ENCODE measurements at places on chromosomes 16 and 17.

GRCh38 chr17:31583772-31584356, 192.4 kb downstream of the RAB11FIP4 start:
- no peak for DNase-seq

- DNase-seq: no peak
Observed at GRCh38 chr16:54923055-54923473, 7.6 kb upstream of the IRX5 start.

DNA sequence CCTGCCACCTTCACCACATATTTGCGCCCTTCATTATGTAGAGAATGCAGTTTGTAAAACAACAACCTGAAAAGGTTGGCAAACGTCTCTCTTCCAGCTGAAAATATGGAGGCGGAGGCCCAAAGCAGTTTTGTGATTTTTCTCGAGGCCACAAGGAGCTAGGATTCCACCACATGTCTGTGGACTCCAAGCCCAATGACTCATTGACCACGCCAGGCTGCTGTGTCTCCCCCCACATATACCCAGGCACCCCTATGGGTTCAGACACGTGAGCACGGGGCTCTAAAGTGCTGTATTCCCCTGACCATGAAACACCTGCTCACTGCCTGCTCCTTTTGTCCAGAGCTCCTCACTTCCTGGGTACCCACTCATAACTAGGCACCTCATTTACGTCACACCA, 121.4 kb upstream of the CDH5 start:
- DNase-seq: no peak

DNA sequence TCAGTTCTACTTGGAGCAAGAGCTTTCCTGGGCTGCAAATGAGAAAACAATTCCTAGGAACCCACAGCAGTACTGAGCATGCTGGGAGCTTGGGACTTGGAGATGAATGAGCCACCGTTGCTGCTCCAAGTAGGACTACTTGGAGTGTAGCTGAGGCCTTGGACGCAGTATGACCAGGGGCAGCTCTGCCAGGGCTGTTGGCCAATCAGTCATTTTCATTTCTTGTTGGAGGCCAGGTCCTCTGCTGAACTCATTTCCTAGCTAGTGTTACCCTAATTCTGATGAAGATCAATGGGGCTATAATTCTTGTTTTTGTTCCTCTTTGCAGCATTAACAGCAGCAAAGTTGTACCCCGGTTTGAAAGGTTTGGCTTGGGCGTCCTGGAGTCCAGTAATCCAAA, 8.0 kb upstream of the LGALS9 start:
- no peak for DNase-seq

DNA sequence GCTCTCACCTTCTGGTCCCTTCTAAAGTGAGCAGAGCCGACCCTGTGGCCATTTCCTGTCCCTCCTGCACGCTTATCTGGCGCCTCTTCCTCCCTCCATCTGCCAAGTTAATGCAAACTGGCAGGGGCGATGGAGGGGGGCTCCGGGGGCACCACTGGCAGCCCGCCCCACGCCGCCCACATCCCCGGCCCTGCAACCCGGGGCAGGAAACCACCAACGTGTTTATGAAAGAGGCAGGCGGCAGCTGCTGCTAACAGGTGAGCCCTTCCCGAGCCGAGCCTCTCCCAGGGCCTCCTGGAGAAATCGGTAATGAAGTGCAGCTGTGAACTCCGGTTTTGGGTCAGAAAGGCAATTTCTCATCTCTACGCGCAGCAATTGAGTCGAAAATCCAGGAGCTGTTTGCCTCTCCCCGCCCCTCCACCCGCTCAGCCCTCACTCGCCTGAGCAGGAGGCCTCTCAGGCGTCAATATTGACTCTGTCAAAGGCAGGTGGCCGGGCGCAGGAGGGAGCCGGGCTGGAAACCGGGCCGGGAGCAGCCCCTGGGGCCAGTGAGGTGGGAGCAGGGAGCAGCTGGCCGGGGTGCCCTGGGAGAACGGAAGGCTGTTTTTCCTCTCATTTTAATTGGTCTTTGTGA, 164.4 kb upstream of the GSE1 start:
- DNase-seq: no peak

DNA sequence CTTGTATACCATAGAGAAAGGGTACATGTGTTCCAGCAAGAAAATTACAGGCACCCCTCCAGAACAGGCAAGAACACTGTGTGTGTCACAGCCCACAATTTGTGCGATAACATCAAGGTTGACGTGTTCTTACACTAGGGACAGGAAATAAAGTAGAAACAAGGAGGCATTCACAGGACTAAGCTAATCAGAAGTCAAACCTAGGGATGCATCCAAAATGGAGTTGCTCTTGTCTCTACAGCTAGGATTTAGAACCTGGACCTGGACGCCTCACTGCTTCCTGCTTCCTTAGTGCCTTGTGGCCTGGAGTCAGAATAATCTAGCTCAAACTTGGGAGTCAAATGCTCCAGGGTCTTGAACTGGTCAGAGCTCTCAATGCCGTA, 41.3 kb downstream of the GINS3 start:
- DNase-seq: no peak

DNA sequence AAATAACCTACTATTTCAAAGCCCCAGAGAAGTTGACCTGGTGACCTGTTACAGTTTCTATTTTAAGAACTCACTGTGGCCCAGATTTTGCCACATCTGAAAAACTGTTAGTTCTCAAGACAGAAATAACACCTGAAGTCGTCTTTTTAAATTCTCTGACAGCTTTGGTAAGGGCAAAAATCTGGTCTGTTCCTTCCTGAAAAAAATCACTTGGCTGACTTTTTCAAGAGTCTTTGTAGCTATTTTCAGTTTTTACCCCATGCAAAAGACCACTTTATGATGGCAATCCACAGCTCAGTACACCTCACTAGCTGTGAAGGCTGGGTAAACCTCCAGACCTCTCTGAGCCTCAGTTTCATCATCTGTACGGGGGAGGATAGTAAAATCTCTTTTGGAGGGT, 60.7 kb upstream of the SREBF1 start:
- no peak for DNase-seq

DNA sequence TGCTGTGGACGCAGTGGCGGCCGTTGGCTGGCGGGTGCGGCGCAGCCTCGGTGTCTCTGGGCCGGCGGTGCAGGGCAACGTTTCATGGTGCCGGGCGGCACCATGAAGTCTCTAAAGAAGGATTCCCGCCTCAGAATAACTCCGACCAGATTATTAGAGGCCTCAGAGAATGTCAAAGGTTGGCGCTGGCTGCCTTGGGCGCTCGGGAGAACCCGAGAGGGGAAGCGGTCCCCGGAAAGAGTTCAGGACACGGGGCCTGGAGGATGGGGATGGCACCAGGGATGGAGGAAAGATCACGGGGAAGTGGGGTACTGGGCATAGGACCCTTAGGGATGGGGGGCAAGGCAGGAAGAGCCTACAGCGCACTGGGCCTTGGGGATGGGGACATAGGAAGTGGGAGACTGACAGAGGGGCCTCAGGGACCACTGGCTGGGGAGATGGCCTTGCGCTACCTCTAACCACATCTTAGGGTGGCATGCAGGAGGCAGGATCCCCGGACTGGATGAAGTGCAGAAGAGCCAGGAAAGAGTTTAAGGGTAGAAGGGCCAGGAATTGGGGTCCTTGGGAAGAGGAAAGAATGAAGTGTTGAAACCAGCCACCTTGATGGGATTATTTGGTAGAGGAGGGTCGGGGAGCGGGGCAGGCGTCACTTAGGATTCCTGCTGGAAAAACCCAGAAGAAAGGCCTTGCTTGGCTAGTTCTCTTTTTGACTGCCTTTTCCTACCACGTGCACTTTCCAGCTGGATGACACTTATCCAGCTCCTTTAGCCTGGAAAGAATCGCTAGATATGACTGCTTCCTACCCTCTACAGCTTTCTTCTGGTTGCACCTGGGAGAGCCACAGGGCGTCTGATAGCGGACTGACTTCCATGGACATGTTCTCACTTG, 578 bp downstream of the MYCBPAP start:
- no peak for DNase-seq

- DNase-seq: no peak
Observed at GRCh38 chr17:47692895-47693730, 848 bp upstream of the TBKBP1 start.

DNA sequence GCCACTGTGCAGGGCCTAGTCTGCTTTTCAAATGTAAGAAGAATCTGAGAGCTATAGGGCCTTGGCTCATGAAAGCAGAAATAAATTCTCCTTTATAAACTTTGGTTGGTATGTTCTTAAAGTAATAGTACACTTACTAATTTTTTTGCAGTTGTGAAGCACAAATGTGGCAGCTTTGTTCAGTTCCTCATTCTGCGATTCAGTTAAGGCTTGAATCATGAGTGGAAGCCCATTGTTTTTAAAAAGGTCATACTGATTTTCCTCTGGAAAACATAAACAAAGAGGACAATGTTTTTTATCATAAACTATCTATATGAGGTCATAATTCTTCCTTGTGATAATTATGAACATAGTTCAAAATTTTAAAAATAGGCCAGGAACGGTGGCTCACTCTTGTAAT, 23.6 kb upstream of the DYNC1LI2 start:
- no peak for DNase-seq

DNA sequence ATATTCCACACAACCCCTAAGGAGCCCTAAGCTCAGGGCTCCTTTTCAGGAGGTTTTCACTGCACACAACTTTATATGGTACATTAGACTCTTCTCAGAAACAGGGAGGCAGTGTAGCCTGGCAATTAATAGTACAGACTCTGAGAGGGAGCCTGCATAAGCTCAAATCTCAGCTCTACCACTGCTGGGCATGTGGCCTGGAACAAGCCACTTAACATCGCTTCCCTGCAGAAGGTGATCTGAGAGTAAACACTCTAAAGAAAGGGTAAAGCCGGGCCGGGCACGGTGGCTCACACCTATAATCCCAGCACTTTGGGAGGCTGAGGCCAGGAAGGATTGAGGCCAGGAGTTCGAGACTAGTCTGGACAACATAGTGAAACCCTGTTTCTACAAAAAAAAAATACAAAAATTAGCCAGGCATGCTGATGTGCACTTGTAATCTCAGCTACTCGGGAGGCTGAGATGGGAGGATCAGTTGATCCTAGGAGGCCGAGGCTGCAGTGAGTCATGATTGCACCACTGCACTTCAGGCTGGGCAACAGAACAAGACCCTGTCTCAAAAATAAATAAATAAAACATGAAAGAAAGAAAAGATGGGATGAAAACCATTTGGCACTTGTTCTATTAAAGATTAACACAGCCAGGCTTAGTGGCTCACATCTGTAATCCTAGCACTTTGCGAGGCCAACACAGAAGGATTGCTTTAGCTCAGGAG, 70.7 kb upstream of the DNAJA2 start:
- no peak for DNase-seq

GRCh38 chr17:48001197-48001596, 30.3 kb downstream of the CDK5RAP3 start:
- DNase-seq: no peak

- no peak for DNase-seq
Observed at GRCh38 chr17:20825539-20825938, 217.3 kb downstream of the USP22 start.

DNA sequence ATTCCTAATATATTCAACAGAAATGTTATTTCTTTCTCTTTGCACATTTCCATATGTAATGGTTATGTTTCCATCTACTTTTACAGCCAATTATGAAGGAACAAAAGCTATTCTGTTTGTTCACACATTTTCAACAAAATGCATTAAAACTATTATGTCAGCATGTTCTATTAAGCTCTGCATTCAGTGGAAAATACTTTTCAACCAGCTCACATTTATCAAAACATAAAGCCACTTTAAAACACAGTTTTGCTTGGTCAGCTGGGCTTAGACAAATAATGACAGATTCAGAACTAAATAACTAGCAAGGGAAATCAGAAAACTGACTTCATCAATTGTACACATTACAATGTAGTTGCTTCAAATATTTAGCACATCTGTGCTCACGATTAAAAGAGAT, 6.9 kb downstream of the SALL1 start:
- DNase-seq: no peak

GRCh38 chr17:43572368-43572980, 26.3 kb upstream of the ETV4 start:
- DNase-seq: no peak

- DNase-seq: no peak
Observed at GRCh38 chr17:81154961-81155360, 10.3 kb upstream of the PVALEF start.

DNA sequence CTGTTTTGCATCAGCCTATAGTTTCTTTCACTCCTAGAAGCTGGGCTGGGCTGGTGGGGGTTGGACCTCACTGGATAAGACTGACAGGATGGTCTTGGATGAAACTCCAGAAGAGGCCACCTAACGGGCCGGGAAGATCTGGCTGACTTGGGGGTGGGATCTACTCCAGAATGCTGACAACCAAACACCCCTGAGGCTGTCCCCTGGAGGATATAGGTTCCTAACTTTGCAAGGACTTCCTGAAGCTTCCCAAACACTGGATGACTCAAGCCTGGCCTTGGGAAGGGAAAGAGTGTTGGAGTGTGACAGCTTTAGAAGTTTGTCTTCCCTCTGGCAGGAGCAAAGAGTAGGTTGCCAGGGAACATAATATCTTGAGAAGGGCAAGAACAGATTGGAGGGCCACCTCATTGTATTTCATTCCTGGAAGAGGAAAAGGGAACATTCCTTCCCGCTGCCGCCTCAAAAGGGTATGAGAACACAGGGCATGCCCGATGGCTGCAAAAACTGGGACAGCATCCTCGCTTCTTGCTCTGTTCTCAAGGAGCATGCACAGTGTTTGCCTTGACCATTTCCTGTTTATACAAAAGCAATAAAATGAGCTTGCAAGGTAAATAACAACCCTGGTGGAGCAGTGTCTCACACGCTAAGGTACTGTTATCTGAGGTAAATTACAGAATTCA, 6.8 kb upstream of the CYB5B start:
- no peak for DNase-seq

DNA sequence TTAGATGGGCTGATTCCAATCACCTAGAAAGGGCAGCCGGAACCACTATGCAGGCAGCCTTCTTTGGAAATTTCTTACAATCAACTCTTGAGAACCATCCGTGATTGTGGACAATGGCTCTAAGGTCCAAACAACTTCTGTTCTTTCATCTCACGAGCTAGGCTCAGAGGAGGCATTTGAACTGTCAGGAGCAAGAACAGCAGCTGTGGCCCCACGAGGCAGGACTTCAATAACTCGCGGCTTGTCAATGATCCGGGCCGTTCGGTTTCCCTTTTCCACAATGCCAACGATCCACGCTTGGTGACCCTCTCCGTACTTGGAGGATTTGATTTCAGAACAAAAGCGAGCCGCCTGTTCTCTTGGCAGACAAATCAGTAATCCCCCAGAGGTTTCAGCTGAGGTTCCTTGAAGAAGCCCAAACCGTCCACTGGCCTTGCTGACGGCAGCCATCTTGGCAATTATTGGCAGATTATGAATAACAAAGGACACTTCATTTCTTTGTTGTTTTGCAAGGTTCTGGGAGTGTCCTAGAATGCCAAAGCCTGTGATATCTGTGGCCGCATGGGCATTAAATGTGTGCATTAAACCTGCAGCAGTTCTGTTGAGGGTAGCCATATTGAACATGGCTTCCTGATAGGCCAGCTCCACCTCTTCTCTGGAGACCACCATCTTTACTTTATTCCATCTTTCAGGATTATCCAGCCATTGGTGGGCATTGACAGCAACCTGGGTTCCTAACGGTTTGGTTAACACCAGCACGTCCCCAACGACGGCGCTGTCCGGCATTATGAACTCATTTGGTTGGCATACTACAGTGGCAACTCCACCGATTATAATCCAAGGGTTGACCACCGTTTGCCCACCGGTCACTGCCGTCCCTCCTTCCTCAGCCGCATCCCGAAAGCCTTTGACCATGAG, 1.2 kb downstream of the SEPHS2 start:
- DNase-seq: no peak

- DNase-seq: no peak
Observed at GRCh38 chr17:48643697-48644012, 17.5 kb upstream of the HOXB9 start.

All from stimulated activated CD4-positive, alpha-beta T cell treated with anti-CD3 and anti-CD28 coated beads, TNF-alpha, amount 100 ng/mL, for 48 hours (primary cell).